ENCODE measurements at places on chromosomes 1 and 21.

GRCh38 chr1:86151427-86151826 is 5.1 kb downstream of the COL24A1 start:
- DNase-seq: no peak

GRCh38 chr1:6612641-6613360 is 730 bp upstream of the PHF13 start:
- no peak for DNase-seq

DNA sequence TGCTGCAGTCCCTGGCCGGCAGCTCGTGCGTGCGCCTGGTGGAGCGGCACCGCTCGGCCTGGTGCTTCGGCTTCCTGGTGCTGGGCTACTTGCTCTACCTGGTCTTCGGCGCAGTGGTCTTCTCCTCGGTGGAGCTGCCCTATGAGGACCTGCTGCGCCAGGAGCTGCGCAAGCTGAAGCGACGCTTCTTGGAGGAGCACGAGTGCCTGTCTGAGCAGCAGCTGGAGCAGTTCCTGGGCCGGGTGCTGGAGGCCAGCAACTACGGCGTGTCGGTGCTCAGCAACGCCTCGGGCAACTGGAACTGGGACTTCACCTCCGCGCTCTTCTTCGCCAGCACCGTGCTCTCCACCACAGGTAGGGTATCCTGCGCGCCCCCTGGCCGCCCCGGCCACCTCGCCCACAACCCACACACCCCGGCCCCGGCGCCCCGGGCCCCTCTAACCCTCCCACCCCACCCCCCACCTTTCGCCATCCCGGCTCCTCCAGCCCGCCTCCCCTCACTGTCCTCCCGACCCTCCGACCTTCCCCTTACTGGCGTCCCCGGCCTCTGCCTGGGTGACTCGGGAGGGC is 352 bp downstream of the KCNK1 start:
- DNase-seq: no peak

DNA sequence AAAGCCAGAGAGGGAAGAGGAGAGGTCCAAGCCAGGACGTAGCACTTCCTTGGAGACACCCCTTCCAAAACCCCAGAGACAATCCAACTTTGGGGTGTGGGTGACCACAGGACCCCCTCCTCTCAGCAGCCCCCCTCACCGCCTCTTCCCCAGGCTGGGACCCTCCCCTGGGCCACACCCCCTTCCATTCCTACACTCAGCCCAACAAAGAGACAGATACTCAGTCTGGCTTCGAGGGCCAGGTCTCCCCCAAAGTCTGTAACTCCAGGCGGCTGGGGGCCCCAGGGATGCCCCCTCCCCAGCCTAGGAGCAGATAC is 1.4 kb downstream of the MEX3A start:
- no peak for DNase-seq

GRCh38 chr1:163202833-163203451 is at the start of gene RGS5:
TSS of gene RGS5 (minus strand) at chr1:163202916. CDS start at chr1:163202835, 81 bp downstream.
- no peak for DNase-seq

DNA sequence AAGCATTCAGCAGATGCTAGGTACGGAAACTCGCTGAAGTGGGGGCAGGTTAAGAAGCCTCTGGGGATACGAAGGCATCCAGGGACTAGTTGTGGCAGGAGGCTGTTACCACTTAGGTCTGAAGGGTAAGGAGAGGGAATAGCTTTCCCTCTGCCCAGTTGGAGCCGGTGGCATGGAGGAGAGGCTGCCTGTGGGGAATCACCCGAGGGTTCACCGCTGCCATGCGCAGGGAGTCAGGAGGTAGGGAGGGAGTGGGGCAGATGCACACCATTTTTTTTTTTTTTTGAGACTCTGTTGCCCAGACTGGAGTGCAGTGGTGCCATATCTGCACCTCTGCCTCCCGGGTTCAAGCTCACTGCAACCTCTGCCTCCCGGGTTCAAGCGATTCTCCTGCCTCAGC is 6.1 kb downstream of the PCSK9 start:
- no peak for DNase-seq

DNA sequence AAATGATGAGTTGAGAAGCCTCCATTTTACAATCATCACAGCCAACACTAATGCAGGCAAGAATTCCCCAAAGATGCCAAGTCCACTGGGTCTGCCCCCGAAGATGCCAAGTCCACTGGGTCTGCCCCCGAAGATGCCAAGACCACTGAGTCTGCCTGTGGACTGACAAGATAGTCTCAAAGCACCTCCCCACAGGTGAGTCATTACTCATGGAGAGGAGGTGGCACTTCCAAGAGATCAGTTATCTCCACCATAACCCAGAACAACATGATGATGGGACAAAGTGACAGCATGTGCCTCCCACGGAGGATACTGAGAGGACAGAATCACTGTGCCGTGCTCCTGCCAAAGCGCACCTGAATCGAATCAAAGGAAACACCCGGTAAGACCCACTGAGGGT is 4.8 kb downstream of the PTTG1IP start:
- no peak for DNase-seq

DNA sequence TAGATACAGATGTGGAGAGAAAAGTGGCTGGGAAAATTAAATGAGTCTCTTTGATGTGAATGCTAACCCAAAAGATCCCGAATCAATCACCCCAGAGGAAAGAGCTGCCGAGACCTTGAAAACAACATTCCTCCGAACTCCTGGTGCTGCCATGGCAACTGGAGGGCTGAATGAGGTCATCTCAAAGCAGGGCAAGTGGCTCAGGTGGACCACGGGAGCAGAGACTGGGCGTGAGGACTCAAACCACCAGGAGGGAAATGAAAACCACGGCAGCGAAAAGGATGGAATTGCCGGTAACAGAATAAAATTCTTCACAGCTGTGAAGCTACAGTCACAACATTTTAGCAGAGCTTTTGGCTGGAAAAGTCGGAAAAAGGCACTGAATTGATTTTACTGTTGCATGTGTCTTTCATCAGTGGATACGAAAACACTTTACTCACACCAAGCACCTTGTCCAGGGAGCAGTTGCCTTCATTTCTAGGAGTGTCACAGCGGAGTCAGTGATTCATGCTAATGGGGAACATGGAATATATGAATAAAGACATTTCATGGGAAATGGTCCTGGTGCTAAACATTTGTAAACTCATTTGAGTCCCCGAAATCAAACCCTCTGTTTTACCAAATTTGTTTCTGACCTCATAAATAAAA is 23.2 kb upstream of the BECN2 start:
- DNase-seq: no peak

- DNase-seq: no peak
These were observed 21.3 kb upstream of the C1orf105 start for GRCh38 chr1:172398970-172399755.

GRCh38 chr1:30406996-30407864 is 316.2 kb downstream of the MATN1 start:
- no peak for DNase-seq

DNA sequence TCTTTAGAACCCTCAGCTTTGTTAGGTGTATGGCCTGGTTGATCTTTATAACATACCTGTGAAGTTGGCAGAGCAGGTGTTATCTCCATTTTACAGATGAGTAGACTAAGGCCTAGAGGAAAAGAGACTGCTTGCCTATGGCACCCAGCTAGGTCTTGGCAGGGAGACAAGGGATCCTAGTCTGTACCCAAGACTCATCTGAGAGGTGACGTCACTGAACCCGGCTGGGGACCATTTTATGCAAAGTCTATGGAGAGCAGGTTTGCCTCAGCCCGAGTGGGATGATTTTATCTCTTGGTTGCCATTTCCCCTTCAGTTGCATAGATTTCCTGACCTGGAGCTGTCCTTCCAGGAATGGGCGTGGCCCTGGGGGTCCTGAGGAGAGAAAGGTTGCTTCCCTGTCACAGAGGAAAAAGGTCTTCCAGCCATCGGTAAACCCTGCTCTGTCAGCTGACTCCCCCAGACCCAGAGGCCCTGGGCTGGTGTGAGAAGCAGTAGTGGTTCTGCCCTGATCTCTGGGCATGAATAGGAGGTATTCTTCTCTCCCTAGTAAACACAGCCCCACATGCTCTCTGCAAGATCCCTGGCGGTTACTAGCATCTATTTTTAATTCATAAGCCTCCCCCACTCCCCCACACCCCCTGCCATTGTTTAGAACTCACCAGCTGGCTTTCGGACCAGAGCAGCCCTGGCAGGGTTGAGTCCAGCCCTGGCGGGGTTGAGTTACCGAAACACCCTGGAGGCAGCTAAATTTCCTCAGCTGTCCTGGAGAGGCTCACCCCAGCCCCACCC is 19.6 kb downstream of the TMCC2 start:
- no peak for DNase-seq

DNA sequence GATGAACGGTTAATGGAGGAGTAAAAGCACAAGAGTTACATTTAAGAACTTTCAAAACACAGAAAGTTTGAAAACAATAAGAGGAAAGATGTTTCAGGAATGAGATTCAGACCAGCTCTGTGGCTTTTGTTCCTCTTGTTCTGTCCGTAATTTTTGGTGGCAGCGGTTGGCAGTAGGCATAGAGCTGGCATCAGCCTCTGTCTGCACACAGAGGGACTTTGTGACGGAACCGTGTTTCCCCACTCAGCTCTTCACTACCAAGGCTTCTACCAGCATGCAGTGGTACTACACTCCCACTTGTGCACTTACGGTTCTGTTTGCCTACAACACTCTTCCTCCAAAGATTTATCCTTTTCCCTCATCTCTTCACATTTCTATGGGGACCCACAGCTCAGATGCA is 212.8 kb downstream of the DSCAM start:
- no peak for DNase-seq

GRCh38 chr1:46983830-46984586 is 39.5 kb upstream of the CYP4X1 start:
- DNase-seq: no peak

- no peak for DNase-seq
These were observed 68.0 kb downstream of the LMX1A start for GRCh38 chr1:165288350-165289120.

GRCh38 chr1:202589190-202589930 is 120.9 kb downstream of the SYT2 start:
- no peak for DNase-seq

DNA sequence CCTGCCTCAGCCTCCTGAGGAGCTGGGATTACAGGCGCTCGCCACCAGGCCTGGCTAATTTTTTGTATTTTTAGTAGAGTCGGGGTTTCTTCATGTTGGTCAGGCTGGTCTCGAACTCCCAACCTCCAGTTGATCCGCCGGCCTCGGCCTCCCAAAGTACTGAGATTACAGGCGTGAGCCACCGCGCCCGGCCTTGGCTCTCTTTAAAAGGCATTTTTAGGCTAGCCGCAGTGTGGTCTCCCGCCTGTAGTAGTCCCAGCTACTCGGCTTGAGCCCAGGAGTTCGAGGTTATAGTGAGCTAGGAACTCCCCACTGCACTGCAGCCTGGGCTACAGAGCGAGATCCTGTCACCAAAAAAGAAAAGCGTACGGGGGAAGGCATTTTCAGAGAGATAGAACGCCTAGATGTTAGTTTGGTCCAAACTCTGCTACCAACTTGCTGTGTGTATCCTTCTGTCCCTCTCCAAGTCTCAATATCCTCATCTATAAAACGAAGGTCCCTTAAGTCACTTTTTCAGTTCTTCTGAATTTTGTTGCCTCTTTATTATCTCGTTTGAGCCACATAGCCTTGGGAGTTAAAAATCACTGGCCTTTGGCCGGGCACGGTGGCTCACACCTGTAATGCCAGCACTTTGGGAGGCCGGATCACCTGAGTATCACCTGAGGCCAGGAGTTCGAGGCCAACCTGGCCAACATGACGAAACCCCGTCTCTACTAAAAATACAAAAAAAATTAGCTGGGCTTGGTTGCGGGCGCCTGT is 734 bp downstream of the MED18 start:
- DNase-seq: no peak

- DNase-seq: no peak
These were observed 78.2 kb downstream of the NFIA start for GRCh38 chr1:61160526-61160925.
